ENCODE measurements at places on chromosomes 16 and 17.

- DNase-seq = peak; percentile 67
Observed at GRCh38 chr16:56936491-56936890, 4.5 kb downstream of the HERPUD1 start.

DNA sequence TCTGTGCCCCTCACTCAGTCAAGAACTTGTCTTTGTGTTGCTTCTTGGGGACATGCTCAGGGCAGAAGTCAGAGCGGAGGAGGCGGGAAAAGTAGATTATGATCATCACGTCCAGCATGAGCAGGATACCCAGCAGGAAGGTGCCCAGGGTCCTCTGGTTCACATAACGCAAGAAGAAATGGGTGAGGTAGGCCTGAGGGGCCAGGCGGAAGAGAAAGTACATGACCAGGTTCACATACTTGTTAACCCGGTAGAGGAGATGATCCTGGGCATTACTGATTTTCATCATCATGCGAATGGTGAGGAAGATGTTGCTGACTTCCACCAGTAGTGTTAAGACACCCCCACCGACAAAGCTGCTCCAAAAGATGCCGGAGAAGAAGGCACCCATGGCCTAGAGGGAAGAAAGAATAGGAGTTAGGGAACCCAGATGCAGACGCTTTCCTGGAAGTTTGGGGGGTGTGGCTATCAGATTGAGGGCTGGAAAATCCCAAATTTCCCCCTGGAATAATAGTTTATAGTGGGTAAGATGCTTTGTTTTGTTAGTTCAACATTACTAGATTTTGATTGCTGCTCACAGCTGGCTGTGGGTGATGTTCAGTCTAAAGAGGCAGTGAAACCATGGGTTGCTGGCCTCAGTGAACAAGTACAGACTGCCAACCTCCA lies 1.4 kb downstream of the TLCD1 start:
- DNase-seq = no peak

DNA sequence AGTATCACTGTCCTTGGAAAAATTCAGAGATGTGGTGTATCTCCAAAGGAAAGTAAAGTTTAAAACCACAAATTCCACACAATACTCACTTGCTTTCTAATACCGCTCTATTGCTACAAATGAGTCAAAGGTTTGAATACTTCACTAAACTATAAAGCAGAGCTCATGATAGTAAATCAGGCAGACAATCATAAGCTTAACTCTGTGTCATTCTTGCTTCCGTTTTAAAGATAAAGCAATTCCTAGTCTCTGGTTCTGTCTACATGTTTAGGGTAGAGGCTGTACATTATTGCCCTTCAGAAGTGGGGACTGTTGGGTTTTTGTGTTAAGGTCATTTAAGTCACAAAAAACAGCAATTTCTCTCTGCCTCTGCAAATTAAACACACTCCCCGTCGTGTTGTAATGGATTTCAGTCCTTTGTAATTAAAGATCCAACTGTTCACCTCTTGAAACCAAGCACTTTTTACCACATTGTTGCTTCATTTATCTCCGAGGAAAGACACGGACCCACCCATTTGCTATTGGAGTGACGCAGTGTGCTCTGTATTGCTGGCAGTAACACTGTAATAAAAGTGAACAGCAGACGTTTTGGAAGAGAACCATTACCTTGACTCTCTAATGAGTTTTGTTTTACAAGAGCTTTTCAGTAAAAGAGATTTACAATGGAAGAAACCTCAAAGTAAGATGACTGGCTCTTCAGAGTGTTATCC lies 83.1 kb upstream of the CNTNAP4 start:
- no peak for DNase-seq

- no peak for DNase-seq
Observed at GRCh38 chr16:85730186-85730465, 20.8 kb downstream of the C16orf74 start.

DNA sequence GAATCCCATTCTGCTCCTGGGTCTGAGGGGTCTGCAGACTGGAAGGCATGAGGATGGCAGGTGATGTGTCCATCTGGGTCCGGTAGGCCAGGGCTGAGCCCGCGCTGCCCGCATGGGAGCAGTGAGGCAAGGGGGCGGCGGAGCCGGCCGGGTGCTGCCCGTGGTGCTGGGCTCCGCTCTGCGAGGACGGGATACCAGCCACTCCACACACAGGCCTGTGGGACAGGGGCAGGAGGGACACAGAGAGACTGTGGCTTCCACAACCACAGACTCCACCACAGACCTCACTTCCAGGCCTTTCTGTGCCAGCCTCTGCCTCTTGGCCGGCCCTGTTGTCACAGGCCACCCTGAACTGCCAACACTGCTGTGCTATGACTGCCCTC lies 25.4 kb downstream of the MAP1LC3B start:
- no peak for DNase-seq

DNA sequence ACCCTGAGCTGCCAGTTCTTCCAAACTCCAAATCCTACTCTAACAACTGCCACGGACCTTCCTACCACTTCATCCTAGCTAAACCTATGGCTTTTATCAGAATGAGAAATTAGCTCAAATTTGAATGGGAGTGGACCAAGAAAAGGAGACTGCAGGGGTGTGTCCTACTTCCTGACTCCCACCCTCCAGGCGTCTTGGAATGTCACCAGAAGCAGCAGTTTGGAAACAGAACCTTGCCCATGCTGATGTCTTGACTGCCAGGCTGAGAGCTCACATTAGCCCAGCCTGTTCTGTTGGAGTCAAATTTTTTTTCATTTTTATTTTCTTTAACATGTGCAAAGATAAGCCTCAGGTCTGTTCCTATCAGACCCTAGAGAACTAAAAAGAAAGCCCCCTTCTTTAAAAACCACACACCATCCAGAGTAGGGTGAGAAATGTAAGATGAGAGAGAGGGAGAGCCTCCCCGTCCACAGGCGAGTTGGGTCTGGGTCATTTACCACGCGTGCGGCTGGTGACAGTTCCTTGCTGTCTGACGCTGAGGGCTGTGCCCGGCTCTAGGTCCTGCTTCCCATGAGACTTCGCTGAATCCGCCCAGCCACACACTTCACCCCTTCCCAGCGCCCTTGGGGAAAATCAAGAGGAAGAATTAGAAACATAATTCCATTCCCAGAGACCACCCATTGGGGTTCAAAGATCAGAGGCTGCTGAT lies 54.3 kb downstream of the WNT3 start:
- DNase-seq = no peak

- peak; percentile 15 for DNase-seq
Observed at GRCh38 chr17:64938925-64939474, 19.7 kb upstream of the LRRC37A3 start.

DNA sequence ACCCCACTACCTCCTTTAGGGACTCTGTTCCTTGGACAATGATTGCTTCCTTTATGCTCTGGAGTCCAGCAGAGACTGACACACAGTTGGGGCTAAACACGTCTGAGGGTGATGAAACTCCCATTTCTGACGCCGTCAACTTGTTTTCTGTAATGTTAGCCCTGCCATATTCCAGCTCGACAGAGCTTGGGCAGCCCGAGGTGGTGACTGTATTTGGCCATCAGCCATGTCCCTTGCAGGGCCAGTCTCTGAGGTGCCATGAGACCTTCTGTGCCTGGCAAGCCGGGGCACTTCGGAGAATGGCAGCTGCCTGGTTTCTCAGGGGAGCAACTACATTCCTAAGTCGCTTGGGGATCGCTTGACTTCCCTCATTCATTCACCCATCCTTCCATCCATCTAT lies 278.9 kb upstream of the TNRC6C start:
- DNase-seq = no peak

DNA sequence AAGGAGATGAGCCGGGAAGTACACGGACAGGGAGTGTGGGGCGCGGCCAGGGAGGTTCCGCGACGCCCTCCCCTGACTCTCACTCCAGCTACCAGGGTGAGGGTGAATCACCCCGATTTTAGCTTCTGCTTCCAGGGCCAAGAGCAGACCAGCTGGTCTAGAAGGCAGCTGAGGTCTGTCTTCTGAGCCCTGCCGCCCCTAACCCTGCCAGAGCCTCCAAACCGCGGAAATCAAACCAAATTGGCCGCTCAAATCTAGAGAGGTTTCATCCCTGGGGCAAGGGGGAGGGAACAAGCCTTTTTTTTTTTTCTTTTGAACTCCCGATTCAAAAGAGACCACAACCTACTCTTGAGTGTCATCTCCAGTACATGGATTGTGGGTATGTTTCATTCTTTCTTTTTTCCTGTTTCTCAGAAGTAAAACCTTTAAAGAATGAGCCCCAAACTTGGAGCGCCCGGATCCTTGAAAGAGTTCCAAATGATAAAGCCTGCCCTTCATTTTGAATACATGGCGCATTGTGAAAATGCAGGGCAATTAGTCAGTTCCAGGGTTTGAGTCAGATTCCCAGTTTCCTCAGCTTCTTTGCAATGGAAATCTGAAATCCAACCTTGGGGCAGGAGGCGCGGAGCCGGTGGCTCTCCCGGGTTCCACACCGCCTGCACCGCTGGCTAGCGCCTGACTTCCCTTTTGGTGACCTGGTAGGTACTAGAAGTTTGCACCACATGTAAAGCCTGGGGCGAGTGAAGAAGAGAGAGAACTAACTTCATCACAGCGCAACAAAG lies 16.5 kb upstream of the ZFHX3 start:
- peak; percentile 71 for DNase-seq

DNA sequence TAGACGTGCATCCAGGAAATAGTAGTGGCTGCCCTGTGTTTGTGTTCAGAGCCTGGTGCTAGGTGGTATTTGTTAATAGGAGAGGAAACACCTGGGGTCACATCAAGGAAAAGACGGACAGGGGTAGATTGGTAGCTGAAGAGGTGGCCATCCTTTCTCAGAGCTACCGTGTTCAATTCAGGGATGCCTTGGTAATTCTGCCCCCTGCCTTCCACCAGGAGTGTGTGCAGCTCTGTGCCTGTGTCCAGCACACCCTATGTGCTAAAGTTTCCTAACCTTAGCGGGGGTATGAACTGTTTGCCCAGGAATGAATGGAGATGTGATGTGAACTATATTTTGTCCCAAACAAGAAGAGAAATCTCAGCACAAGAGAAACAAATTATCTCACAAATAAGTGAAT lies 174.1 kb upstream of the MPHOSPH6 start:
- DNase-seq = no peak

DNA sequence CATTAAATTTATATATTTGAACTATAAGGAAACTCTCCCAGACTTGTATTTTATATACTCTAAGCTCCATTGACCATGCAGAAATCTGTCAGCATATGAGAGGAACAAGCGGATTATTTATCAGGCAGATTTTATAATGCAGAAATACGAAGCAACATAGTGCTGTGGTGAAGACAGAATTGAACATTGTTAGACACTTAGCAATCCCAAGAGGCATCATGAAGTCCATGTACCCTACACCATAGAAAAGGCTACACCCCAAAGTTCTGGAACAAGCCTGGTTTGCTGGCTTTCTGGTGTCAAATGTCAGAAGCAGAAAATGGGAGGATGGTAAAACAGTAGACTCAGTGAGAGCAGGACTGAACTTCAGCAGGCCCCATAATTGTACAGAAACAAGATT lies 241.1 kb downstream of the PRKCA start:
- no peak for DNase-seq

- DNase-seq = no peak
Observed at GRCh38 chr16:51237861-51238378, 86.8 kb upstream of the SALL1 start.

DNA sequence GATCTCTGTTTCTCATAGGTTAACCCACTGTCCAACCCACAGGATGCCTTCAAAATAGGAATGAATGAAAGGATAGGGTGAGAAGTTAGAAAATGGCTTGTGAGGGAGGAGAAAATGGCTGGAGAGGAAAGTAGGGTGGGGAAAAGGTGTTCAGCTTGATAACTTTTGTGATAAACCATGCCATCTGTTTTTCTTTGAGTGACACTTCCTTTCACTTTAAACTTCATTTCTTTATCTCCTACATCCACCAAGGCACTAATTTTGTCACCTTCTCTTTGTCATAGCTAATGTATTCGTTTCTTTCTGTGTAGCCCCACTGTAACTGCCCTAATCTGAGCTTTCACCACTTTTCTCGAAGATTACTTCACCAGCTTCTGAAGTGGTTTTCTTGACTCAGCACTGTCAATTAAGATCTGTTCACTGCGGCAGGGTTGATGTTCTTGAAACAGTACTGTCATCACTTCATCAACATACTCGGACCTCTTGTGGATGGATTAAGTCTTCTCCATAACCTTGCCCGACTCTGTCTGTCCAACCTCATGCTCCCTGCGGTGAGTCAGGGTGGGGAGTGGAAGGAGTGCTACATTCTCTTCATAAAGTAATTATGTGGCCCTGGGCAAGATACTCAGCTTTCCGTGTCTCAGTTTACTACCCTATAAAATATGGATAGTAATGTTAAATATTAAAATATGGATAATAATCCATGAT lies 5.5 kb upstream of the KRT10 start:
- no peak for DNase-seq

- DNase-seq = no peak
Observed at GRCh38 chr17:39183045-39183444, 14.4 kb downstream of the CACNB1 start.

DNA sequence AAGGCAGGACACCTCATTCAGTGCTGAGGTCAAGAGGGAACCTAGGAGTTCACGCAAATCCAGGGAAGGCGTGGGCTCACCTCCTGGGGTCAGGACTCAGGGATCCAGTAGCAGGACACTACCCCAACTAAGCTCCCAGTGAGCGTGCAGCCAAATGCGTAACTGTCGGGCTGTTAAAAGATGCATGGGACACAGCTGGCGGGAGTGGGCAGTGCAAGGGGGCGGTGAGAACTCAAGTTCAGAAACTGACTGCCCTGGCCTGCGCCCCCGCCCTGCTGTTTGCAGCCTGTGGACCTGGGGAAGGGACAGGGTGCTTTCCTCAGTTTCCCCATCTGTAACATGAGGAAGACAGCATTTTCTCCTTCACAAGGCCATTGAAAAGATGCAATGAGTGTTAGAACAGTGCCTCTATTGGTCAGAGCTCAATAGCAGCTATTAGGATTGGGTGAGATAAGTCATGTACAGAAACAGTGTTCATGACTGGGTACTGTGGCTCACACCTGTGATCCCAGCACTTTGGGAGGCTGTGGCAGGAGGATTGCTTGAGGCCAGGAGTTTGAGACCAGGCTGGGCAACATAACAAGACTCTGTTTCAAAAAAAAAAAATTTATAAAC lies 20.2 kb downstream of the CDIPT start:
- DNase-seq = no peak

DNA sequence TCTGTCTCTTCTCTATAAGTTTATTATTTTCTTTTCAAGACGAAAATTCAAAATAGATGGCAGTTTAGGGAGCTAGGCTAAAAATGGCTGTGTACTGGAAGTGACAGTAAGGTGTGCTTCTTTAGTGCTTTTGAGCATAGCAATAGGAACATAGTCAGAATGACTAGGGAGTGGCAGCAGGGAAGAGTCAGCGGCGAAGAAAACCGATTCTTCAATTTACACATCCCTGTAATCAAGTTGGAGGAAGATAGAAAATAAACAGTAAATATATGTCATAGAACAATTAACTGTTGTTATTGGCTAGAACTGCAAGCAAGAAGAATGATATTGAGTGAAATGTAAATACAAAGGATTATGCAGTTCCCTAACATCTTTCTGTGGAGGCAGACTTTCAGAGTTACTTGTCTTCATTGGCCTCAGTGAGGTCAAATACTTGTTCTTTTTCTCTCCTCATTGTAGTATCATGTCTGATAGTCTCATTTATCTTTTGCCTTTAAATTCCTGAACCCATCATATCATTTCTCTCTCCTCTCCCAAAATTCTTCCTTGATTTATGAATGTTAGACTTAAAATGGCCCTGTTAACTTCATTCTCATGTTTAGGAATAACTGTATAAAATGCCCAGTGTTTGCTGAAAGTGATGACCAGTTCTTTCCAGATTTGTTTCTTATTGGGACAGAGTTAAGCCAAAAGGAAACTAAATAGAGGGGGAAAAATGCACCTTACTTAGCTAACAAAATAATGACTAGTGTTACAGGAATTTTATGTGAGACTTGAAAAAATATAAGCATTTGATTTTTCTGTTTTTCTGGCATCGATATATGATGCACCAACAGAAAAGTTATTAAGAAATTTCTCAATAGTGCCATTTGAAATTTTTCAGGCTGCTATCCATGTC lies 211.4 kb downstream of the BCAS3 start:
- DNase-seq = peak; percentile 16

Measured in AG10803 (cell line).